ENCODE measurements at places on chromosomes 2 and 18.

DNA sequence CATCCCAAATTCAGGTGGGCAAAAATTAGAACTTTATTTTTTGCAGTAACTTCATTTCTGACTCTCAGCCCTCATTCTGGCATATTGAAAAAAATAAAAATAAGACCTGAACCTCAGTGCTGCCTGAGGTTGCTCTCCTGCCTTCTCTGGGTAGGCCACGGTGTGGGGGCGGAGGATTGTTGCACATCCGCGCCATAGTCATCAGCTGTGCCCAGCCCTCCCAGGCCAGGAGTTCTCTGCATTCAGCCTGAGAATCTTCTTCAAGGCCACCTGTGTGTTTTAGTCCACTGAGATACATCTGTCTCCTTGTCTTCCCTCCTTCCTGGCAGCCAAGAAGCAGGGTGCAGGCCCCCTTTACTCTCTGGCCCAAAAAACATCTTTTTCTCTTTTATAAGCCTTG lies 94.7 kb downstream of the ARMC9 start:
- no peak for DNase-seq

DNA sequence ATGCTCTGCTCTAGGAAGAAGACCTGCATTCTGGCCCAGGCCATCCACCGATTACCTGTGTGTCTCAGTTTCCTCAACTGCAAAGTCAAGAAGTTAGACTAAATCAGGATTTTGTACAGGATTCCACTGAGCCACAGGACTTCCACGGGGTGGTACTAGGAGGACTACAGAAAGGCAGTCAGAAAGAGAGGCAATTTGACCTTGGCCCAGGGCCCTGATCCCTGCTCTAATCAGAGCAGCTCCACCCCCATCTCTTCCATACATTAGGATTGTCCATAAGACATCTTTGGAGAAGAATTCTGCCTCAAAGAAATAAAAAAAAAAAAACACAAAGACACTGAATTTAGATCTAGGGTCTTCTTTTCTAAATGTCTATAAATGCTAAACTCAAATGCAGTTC lies 52.8 kb upstream of the TSPYL6 start:
- DNase-seq: no peak

DNA sequence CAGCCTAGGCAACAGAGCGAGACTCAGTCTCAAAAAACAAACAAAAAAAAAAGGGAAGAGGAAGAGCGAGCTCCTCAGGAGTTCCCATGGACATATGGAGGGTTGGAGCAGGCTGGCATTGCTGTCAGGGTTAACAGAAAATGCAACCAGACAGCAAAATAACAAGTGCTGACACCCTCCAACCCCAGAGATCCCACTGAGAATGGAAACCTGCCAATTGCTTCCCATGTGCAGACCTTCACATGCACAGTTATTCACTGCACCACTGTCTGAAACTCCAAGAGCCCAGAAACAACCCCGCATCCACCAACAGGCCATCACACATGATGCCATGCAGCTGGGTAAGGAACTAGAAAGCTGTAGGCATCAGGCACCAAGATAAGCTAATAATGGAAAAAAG lies 43.5 kb downstream of the TFCP2L1 start:
- no peak for DNase-seq

DNA sequence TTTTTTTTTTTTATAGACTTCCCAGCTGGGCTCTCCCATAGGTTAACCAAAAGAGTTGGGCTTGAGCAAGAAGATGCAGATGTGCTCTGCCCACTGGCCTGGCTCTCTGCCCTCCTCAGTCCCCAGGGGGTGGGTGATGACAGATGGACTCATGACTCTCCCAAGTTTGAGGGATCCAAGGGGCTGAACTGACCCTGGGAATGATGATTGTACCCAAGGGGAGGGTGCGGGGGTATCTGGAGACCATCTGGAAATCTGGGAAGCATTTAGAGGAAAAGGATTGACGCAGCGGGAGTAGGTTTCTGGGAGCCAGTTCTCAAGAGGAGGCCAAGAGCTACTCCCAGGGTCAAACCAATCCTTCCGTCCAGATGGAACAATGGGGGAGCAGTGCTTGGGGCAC lies 330.8 kb downstream of the CYP26B1 start:
- DNase-seq: no peak

- DNase-seq: no peak
Observed at GRCh38 chr2:160156100-160156499, 44.0 kb downstream of the ITGB6 start.

GRCh38 chr2:72891091-72891818 lies 4.0 kb downstream of the SPR start:
- no peak for DNase-seq

- no peak for DNase-seq
Observed at GRCh38 chr2:42268528-42269151, 92.4 kb downstream of the COX7A2L start.

DNA sequence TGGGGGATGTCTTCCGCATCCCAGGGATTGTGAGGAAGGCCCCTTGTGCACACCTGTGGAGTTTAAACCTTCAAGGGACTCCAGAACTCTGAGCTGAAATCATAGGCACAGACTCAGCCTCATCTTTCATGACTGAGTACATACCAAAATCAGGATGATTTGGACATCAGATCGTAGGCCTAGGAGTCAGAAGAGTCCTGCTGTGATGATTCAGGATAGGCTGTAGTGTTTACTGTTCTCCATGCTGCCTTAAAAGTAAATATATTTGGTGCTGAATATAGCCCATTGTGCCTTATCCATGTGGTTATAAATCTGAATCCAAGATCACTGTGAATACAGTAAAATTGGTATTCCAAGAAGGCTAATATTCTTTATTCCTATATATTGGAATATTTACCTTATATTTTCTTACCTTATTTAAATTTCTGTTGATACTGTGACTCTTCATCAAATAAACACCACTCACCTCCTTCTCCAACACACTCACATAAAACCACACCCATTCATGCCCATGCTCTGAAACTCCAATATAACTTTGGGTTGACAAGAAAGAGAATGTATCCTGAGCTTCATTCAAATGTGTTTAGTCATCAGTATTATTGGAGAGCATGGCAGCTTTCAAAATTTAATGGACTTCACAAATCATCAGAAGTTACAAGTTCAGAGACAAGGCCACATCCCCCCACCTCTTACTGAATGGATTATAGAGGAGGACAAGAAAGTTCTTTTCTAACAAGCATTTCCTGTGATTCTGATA lies 561.4 kb upstream of the LINC00305 start:
- DNase-seq: no peak

GRCh38 chr2:210189452-210190138 lies 18.4 kb upstream of the KANSL1L start:
- DNase-seq: no peak

DNA sequence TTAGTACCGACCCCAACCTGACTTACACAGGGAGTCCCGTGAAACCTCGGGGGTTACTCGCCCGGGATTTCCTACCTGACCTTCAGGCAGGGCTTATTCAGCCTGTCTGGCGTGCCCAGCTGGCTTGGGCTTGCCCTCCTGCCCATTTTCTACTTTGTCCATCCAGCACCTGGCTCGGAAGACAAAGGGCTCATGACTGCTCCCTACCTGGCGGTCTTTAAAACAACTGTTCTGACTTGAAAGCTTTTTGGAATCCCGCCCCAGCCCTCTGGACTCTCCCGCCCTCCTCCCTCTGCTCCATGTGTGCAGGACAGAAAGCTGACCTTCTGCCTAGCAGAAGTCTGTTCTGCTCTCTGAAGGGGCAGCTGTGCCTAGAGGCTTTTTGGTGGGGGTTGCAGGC lies 43.1 kb downstream of the ACKR3 start:
- no peak for DNase-seq

DNA sequence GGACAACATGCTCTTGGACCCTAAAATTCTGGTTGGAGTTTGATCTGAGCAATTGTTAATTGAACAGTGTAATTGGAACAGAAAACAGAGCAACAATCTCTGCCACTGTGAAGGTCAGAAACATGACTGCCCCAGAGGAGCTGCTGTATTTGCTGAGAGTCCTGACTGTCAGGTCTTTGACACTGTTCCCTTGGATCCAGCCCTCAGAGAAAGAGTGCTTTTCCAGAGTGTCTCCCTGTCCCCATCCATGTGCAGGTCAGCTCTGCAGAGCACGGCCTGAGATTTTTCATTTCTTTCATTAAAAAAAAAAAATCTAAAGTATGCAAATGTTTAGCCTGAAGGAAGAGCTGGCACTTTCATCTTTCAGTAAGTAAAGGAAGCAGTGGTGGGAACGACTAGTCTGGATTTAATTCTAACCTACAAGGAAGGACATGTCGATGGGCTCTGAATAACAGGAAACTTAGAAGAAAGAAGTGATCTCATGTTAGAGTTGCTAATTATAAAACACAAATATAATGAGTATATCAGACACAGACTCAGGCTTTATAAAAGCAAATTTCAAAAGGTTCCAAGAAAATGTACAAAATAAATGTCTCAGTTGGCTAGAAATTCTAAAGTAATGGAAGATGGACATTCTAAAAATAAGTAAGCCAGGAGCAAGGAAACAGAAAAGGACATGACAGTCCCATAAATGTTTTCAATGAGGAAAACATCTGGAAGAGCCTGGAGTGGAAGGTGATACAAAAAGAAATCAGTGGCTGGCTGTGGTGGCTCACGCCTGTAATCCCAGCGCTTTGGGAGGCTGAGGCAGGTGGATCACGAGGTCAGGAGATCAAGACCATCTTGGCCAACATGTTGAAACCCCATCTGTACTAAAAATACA lies 876.5 kb downstream of the EPHA4 start:
- DNase-seq: no peak

DNA sequence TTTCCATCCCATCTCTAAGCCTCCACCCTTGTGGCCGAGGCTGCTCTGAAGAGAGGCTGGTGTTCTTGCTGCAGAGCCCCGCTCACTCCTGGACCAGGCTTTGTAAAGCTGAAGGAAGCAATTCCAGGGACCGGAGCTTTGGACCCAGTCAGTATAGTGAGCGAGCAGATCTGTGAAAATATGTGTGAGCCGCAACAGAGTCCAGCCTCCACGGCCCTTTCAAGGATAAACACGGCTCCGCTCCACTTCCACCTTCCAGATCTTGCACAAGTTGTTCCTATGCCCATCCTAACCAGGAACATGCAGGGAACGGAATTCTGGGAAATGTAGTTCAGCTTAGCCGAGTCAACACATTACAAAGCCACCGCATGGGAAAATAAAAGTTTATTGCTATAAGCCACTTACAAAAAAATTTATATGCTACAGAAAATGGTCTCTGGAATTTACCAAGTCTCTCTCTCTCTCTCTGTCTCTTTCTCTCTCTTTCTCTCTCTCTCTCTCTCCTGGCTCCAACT lies 151.7 kb upstream of the ZNF521 start:
- DNase-seq: no peak

DNA sequence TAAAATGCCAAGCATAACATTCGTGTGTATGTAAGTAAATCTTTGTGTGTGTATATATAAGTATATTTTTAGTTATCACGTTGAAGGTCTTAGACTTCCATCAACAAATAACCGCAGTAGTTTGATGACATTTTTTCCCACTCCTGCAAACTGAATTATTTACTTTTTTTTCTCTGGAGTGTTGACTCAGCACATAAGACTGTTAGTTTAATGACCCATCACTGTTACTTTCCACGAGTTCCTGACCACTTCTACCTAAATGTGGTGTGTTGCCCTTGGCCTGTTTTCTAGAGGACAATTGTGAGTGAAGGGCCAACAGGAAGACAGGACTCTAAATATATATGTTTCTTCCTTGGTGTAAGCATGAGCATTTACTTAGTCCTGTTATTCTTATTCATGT lies 71.3 kb upstream of the TXNDC2 start:
- no peak for DNase-seq

- peak; percentile 34 for DNase-seq
Observed at GRCh38 chr18:3453540-3454364, 3.8 kb downstream of the TGIF1 start.

DNA sequence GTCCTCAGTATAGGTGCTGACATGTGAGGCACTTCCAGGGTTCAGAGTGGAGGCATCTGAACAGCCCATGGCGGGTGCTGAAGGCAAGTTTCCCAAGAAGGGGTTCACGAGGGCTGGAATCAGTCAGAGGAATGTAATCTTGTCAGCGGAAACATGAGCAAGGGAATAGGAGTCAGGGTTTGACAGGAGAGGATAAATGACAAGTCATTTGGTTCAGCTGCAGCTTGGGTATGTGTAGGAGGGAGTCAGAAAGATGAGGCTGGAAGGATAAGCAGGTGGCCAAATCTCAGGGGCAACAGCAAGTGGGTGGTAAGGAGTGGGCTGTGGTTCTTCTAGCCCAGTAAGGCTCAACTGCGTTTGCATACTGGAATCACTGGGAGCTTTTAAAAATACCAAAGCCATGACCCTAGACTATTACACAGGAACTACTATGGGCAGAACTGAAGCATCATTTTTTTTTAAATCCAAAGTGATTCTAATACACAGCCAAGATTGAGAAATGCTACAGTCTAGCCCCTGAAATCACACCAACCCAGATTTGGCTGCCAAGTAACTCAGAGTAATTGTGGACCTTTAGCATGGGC lies 41.8 kb upstream of the NAB1 start:
- no peak for DNase-seq

GRCh38 chr2:71714601-71715240 lies 261.4 kb downstream of the DYSF start:
- no peak for DNase-seq

- no peak for DNase-seq
Observed at GRCh38 chr2:17334300-17334699, 183.9 kb downstream of the RAD51AP2 start.

DNA sequence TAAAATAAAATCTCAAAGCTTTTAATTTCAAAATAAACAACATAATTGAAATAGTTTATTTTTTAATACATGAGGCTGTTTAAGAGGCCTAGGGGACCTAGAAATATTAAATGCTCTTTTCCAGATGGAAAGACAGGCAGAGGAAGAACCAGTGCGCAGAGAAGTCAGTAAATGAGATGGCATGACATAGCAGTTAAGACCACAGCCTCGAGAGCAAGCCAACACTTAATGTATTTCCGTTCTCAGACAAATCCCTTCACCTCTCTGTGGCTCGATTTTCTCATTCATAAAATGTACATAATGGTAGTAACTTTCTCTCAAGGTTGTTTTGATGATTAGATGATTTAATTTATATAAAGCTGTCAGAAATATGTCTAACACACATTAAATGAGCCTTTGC lies 405.1 kb upstream of the CWC22 start:
- DNase-seq: no peak

DNA sequence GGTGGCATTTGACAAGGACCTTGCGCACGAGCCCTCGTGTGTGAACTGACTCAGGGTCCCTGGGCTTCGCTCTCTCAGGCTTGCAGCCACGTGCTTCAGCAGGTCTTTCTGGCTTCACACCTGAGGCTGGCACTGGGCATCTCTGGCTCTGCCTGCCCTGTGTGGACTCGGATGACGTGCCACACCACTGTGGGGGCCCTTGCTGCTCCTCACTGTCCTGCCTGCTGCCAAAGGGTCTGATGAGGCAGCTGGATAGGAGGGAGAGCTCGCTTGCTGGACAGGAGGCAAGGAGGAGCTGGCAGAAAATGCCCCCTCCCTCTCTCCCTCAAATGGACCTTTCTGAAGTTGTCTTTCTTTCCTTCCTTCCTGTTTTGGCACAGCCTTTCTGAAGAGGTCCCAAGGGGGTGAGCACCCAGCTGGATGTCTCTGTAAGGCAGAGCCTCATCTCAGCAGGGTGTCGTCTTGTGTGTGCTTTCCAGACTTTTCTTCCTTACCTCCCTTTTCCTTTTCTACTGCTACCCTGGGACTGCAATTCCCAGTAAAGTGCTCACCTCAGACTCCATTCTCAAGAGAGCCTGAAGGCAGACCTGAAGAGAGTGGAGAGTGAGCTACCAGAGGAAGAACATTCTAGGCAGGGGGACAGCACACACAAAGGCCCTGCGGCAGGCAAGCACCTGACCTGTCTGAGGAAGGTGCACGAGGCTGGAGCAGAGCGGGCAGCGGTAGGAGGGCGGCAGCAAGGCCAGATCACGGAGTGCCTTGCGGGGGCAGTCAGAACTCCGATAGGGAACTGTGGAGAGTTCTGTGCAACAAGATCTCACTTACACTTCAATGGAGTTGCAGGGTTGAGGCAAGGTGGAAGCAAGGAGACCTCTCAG lies 5.3 kb downstream of the PER2 start:
- DNase-seq: peak; percentile 33

Data from Peyer's patch (tissue), 4 donors.